RPMI8226 (cell line): ENCODE measurements at places on chromosomes 3 and 15.

GRCh38 chr15:55827204-55827603 lies 84.3 kb upstream of the PRTG start:
- no peak for DNase-seq

- peak; percentile 7 for DNase-seq
These were observed 1.4 kb downstream of the PTPRG start for GRCh38 chr3:61562721-61563312.

DNA sequence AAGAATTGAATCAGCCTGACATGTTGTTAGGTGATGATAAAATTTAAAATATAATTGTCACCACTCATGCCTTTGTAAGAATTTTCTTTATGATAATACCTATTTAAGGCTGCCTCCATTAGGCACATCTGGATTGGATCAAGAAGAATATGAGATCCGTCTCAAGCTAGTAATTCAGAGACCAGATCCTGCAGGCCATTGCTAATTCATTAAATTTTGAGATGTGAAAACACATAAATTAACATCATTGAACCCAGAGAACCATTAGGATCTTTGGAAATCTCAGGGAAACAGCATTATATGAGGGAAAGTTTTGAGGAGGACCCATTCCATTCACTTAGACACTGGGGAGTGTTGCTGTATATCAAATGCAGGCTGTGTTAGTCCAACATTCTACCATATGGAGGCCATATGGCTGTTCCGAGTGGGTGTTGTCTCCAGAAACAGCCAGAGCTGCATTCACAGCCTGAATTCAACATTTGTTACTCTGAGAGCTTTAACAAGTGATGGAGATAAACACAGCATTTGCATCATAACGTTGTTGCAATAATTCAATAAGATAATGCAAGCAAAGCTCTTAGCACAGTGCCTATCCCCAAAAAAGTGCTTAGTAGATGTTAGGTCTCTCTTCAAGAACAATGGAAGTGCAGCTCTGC lies 67.4 kb downstream of the DTWD1 start:
- no peak for DNase-seq

- DNase-seq, result no peak
These were observed 66.1 kb downstream of the HMG20A start for GRCh38 chr15:77486542-77487468.

GRCh38 chr3:159824333-159824732 lies 164.3 kb upstream of the IL12A start:
- DNase-seq, result no peak

- DNase-seq, result no peak
These were observed 23.8 kb upstream of the SIAH2 start for GRCh38 chr3:150786791-150787190.

GRCh38 chr15:88177451-88177850 lies 79.1 kb downstream of the NTRK3 start:
- DNase-seq, result no peak

- DNase-seq, result peak; percentile 44
These were observed 76.2 kb upstream of the C2CD4B start for GRCh38 chr15:62241135-62241770.

GRCh38 chr3:165254812-165255211 lies 58.6 kb upstream of the SLITRK3 start:
- DNase-seq, result peak; percentile 42

- no peak for DNase-seq
These were observed 65.0 kb downstream of the CEMIP start for GRCh38 chr15:80844011-80844732.

- no peak for DNase-seq
These were observed 7.6 kb upstream of the HES1 start for GRCh38 chr3:194128202-194128918.

- peak; percentile 56 for DNase-seq
These were observed 994 bp downstream of the MESP1 start for GRCh38 chr15:89749951-89750559.

DNA sequence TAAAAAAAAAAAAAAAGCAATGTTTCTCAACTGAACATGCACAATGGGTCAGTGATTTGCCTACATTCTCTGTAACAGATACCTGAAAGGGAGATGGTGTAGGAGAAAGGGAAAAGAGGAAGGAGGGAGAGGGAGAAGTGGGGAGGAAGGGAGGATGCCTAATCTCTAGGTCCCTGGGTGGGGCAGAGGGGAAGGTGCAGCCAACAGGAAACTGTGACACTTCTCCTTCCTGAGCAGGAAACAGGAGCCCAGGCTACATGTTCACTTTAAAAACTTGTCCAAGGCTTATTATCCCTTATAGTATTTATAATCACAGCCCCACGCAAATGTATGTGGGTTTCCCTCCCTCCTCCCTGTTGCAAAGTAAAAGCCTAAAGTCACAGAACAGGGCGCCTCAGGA lies 137.9 kb downstream of the MINAR1 start:
- no peak for DNase-seq

- no peak for DNase-seq
These were observed 585.8 kb downstream of the NLGN1 start for GRCh38 chr3:173983343-173983742.

GRCh38 chr3:184015381-184016019 lies 2.2 kb downstream of the ABCC5 start:
- DNase-seq, result no peak

GRCh38 chr3:65146179-65146578 lies 458.4 kb upstream of the ADAMTS9 start:
- no peak for DNase-seq

DNA sequence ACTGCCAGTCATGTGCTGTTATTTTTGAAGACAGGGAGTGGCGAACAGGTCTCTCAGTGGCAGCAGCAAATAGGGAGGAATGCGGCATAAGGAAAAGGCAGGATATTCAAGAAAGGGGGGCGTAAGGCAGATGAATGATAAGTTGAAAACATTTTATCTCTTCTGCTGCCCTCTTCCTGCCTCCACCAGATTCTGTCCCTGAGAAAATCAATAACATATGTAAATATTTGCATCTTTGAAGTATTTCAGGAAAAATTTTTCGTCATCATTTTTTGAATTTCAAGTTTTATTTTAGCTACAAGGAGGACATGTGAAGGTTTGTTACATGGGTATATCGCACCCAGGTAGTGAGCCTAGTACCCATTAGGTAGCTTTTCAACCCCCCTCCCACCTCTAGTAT lies 616.7 kb downstream of the MCTP2 start:
- no peak for DNase-seq

DNA sequence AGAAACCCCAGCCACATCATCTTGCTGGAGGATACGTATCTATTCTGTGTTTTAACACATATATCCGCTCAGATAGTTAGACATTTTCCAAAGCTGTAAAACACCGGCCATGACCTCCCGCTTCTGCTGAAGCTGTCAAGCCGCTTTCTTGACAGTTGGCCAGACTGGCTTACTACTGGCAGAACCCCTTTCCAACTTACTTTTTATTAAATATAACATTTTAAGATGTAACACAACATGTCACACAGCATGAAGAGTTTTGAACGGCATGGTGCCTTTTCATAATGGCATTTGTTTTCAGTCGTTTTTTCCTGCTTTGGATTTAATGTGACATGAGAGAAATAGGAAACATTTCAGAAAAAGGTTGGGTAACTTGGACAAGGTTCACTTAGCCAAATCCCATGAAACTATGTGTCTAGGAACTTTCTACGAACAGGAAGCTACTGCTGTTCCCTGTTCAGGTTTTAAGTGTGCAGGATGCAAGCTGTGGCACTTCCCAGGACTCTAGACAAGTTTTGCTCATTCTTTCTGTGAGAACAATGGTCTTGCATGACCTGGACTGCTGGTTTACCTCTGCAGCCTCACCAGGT lies 281.4 kb downstream of the THSD4 start:
- DNase-seq, result no peak

GRCh38 chr3:24005669-24006068 lies 60.6 kb downstream of the NR1D2 start:
- DNase-seq, result no peak

- DNase-seq, result peak; percentile 75
These were observed 48.5 kb downstream of the ITGA11 start for GRCh38 chr15:68383161-68384074.

- no peak for DNase-seq
These were observed 102.5 kb downstream of the MYH15 start for GRCh38 chr3:108407886-108408285.

GRCh38 chr15:44882499-44882968 lies 74.0 kb upstream of the TERB2 start:
- no peak for DNase-seq

- DNase-seq, result no peak
These were observed 119.3 kb upstream of the BFSP2 start for GRCh38 chr3:133280586-133280985.
